ENCODE measurements at places on chromosomes 2 and 18.

DNA sequence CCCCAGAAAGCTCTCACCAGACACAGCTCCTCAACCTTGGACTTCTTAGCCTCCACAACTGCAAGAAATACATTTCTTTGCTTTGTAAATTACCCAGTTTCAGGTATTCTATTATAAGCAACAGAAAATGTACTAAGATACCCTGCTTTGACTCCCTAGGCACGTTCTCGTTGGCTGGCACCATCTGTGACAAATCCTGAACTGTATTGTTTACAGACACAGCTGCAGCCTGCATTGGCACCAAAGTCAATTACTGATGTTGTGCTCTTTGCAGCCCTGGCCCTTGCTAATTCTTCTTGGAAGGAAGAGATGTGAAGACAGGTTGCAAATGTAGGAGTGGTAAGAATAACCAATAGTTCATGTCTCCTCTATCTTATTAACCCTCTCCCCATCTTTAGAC is 72.7 kb upstream of the FAM136A start:
- no peak for DNase-seq

DNA sequence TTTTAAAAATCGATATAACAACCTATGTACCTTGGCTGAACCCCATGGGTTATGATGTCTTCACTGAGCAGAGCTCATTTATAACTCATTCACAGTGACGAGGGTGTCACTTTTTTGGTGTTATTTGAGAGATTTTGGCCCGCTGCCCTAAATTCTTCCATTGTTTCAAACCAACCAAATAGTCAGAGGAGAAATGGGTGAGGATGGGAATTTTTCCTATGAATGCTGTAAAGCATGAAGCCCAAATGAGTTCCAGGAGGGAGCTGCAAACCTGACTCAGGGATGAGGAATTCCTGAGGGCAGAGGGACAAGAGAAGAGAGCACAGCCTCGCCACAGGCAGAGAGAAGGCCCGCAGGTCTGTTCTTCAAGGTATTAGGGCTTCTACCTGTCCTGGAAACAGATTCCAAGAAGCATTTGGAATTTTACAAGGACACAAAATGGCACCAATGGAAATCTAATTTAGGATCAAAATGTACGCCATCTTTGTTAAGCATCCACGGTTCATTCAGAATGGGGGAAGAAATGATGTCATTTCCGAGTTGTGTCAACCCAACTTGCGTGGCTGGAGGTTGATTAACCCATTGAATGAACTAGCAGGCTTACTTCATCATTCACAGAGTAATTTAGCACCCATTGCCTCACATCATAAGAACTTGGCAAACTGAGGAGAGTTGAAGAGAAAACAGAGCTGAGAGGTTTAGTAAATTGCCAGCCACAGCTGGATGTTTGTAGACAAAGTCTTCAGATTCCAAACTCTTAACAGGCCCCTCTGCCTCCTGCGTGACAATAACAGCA is 133.5 kb downstream of the LAMA3 start:
- DNase-seq, result no peak

GRCh38 chr2:88713408-88713807 is 21.9 kb downstream of the RPIA start:
- no peak for DNase-seq

DNA sequence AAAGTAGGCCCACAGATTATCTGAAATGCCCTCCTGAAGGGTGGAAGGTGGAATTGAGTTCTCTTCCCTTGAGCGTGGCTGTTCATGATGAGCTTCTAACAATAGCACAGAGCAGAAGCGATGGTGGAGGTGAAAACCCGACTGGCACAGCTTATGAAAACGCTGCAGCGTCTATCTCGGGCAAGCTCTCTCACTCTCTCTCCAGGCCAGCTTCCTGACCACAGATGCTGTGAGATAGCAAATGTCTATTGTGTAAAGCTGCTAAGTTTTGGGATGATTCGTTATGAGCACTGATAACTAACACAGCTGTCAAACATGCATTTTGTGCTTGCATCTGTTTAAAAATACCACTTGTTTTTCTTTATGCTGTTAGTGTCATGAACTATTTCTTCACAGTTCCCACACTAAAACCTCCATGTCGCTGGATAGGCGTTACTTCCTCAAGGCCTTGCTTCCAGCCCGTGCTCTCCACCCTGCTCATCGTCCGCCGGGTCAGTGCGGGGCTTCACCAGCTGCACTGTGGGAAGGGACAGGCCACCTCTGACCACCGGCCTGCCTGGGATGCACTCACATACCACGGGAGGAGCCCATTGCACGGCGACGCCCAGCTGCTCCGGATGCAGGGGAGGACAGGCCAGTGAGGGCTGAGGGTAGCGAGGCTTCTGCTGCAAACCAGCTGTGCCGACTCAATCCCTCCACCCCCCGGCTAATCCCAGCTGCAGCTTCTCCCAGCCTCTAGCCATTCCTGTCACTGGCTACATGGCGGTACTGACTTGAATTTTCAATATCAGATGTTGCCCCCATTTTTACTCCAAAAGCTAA is 60.0 kb upstream of the OTOS start:
- DNase-seq, result no peak

DNA sequence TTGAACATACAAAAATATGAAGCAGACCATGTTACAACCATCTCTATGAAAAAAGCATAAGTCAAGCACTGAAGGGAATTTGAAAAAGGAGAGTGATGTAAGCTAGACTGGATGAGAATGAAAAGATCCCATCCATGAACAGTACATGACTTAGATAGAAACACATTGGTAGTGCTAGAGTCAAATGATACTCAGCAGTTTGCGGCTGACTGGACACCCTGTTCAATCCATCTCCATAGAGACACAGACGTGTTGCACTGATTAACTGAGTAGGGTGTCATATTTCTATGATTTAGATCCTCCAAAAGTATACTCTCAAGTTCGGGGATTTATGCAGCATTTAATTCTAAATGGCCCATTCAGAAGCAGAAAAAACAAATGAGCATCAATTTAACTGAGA is 674.3 kb upstream of the NRXN1 start:
- DNase-seq, result no peak

DNA sequence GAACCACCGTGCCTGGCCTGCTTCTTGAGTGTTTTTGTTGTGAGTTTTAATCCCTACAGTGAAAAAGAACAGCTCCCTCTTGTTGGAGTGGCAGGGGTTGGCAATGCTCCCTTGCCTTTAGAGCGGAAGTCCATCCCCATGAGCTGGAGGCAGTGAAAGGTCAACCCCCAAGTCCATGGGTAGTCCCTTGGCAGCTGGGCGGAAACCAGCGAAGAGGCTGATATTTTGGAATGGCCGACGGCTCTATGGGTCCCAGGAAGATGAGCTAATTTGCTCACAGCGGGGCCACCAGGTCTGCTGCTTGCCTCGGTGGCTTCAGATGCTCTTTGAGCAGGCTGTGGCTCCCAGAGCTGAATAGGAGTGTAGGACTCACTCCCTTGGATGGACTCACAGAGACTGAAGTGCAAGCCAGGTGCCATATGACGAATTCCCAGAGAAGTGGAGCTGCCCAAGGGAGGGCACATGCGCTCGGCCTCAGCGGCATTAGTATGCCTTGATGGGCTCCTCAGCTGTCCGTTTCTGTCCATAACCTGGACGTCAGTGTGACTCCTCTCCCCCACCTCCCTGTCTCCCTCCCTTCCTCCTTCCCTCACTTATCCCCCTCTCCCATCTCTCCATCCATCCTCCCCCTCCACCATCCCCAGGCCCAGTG is 25.4 kb upstream of the RHOB start:
- no peak for DNase-seq

DNA sequence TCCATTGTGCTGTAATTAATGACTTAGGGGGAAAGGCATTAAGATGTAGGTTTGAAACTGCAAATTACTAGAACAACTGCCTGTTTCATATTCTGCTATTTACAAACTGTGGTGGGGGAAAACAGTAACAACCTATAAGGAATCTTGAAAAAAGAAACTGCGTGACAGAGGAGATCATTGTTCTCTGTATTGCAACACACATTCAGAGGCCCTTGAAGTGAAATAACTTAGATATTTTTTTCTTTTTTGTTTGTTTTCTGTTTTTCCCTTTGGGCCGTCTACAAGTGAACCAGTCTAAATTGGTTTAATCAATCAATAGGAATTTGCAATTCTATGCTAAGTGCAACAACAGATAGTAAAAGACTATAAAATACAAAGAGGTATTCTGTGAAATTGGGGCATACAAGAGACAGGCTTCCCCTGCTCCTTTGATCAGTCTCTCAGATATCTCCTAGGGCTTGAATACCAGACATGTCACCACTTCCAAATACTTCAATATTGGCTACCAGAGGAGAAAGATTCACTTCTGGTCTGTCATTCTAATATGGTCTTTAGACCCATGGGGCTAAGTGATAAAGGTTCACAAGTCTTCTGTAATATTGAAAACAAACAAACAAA is 2055.1 kb upstream of the CELF4 start:
- no peak for DNase-seq

DNA sequence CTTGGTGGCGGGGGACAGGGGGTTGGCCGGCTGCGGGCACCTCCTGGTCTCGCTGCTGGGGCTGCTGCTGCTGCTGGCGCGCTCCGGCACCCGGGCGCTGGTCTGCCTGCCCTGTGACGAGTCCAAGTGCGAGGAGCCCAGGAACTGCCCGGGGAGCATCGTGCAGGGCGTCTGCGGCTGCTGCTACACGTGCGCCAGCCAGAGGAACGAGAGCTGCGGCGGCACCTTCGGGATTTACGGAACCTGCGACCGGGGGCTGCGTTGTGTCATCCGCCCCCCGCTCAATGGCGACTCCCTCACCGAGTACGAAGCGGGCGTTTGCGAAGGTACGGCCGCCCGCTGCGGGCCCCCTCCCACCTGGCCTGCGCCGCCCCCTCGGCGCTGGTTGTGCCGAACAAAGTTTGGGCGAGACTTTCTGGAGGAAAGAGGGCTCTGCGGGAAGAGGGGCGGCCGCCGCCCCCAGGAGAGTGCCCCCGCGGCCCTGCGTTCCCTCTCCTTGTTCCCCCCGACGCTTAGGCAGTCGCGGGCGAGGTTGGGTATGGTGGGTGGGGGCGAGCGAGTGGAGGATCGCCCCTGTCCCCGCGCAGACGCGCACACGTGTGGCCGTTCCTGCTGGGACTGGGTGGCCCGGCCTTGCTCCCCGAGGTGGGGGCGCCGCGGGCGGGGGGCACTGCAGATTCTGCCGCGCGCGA is 866 bp downstream of the CRIM1 start:
- DNase-seq, result no peak

GRCh38 chr2:230872151-230872967 is 7.6 kb downstream of the ITM2C start:
- no peak for DNase-seq

GRCh38 chr2:157305723-157306110 is 19.9 kb downstream of the ERMN start:
- DNase-seq, result no peak

GRCh38 chr2:38552259-38552658 is 50.5 kb downstream of the HNRNPLL start:
- DNase-seq, result no peak

- no peak for DNase-seq
These were observed 56.2 kb downstream of the PXDN start for GRCh38 chr2:1688161-1688560.

DNA sequence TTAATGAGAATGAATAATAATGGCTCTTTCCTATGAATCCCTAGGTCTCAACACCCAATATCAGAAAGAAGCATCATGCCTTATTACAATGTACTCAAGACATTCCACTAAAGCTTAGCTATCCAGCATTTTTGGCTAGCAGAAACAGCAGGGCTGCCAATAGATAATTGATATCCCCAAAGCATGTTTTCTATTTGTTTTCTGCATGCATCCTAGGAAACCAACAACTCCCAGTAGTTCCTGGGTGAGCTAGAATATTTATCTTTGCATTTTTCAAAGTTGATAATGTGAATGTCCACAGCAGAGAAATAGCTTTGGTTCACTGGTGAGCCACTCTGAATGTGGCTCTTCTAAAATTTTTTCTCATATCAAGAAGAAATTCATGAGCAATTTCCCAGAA is 5.8 kb upstream of the ANTXR1 start:
- no peak for DNase-seq

DNA sequence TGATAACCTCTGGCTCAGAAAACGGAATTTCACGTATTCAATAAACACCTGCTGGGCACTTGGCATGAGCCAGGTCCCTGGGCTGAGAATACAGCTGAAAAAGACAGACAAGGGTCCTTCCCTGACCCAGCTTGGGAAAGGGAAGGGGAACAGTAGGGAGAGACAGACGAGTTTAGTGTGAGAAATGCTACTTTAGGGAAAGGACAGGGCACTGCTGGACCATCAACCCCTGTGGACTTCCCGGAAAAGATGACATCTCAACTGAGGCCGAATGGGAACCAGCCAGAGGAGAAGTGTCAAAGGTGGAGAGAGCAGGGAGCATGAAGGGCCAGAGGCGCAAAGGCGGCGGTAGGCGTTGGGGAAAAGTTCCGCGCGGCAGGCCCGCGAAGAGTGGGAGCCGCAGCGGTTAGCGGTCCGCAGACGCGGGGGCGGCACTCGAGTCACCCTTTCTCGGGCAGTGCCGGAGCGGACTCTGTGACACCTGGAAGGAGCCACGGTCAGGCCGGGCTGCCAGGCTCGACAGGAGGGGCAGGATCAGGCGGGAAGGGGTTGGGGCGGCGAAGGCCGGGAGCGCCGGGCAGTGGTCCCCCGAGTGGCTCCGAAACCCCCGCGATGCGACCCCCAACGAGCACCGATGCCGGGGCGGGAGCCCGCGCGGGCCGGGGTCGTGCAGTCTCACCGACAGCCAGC is 519 bp downstream of the TEX261 start:
- no peak for DNase-seq

GRCh38 chr2:58497168-58497567 is 256.0 kb upstream of the FANCL start:
- no peak for DNase-seq

DNA sequence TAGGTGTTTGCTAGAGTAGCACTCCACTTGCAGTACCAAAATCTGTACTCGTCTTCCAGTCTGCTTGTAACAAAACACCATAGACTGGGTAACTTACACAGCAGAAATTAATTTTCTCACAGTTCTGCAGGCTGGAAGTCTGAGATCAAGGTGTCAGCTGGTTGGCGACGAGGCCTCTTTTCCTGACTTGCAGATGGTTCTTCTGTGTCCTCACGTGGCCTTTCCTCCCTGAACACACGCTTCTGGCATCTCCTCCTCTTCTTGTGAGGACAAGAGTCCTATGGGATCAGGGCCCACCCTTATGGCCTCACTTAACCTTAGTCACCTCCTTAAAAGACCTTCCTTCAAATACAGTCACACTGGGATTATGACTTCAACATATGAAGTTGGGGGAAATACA is 493.5 kb upstream of the MYT1L start:
- no peak for DNase-seq

All from NCI-H460 (cell line).